Stromal cell of bone marrow (primary cell): ENCODE measurements at places on chromosomes 3 and 15.

- peak; percentile 29 for DNase-seq
Measured at GRCh38 chr3:131216801-131217200, 164.8 kb upstream of the NUDT16 start.

DNA sequence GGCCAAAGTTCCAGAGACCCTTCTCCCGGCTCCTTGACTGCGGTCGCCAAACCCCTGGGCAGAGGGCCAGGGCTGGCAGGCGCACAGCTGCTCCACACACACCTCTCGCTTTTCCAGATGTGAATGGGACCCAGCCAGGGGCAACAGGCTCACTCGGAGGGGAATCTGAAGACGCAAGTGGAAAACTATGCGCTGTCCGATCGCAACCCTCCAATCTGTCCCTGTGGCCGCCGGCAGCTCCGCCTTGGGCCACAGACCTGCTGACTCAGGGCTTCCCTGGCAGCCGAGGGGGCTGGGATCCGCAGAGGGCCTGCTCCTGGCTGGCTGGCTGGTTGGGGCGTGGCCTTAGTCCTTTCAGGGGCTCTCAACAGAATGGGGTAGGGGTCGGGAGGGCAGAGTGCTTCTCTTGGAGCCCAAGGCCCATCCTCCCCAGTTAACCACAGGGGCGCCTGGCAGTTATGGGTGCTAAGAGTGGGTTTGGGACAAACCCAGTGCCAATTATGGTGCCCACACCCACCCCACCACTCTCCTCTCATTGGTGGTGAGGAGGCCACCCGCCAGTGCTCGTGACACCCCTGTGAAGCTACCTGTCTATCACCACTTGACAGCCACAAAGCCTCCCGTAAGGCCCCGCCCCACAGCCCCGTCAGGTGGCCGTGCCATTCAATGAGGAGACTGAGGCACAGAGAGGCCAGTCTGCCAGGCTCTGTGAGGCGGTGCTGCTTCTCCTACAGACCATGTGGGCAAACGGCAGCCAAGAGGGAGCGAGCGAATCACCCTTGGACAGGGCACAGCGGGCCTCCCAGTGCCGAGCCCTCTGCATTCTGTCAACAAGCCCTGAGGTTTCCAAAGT lies 53.8 kb downstream of the IQSEC1 start:
- DNase-seq, result peak; percentile 59

DNA sequence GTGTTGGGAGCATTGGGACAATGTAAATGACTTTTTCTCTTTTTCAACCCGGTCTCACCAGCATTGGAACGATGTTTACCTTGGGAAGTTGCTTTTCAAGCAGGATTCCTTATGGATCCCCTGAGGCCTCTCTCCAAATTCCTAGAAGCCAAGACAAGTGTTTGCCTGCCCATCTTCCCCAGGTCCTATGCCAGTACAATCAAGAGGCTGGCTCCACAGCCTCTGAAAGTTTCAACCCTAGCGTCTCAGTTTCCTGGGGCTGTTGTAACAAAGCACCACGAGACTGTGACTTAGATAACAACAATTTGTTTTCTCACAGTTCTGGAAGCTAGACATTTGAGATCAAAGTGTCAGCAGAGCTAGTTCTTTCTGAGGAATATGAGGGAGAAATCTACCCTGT lies 347.2 kb upstream of the UMPS start:
- DNase-seq, result peak; percentile 50

- no peak for DNase-seq
Measured at GRCh38 chr15:67944010-67944641, 104.3 kb upstream of the RNU6-1 start.

DNA sequence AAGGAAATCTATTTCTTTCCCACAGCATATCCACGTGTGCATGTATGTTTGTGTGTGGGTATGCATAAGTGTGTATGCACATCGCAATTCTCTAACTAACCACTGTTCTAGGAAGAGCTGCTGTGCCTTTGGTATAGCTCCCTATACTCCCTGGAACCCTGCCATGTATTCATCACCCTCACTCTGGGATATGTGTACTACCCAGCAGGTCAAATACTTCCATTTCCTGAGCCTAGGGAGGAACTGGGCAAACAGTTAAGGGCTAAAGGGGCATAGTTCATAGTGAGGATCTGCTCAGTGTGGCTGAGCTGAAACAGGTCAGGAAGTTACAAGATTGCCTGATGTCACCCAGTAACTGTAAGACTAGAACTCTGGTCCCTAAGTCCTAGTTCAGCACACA lies 260.4 kb downstream of the RPLP1 start:
- no peak for DNase-seq

DNA sequence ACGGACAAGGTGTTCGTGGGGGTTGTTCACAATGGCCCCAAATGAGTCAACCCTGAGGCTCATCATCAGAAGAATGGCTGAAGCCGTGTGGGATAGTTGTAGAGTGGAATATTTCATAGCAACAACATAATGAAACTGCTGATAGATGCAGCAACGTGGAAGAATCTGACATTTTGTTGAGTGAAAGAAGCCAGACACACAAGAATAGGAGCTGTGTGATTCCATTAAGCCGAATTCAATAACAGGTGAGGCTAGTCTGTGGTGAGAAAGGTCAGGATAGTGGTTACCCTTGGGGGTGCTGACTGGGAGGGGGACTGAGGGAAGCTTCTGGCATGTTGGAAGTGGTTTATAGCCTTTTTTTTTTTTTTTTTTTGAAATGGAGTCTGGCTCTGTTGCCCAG lies 144.0 kb downstream of the SMAD6 start:
- no peak for DNase-seq

- DNase-seq, result no peak
Measured at GRCh38 chr3:186772701-186773417, 10.5 kb upstream of the EIF4A2 start.

GRCh38 chr3:111768571-111769100 lies 90.4 kb upstream of the PHLDB2 start:
- peak; percentile 93 for DNase-seq

- no peak for DNase-seq
Measured at GRCh38 chr15:50135031-50135551, 16.1 kb upstream of the ATP8B4 start.
